ENCODE measurements at places on chromosomes 11 and 22. TPM values are rescaled to one million over a fixed set of nuclear protein-coding genes. Genes with fewer than 3 reads are reported as not detected.
A peak's percentile ranks its signal among the peaks of the same experiment; 100 is the strongest.

GRCh38 chr11:121571506-121571905 is 118.7 kb upstream of the SORL1-AS1 start:
- H3K27ac ChIP-seq: no peak overlapping the region
- peaks cover 2% of the 10 kb centered on the region for H3K27me3 ChIP-seq
- peaks cover 7% of the 10 kb centered on the region for H3K4me1 ChIP-seq
- no peak overlapping the region for H3K4me3 ChIP-seq

GRCh38 chr11:34214961-34215805 is 109.8 kb downstream of the NAT10 start:
- H3K4me1 ChIP-seq: peaks cover 3% of the 10 kb centered on the region
- no peaks in the 10 kb centered on the region for H3K27me3 ChIP-seq
- H3K4me3 ChIP-seq: no peak overlapping the region
- peak; percentile 78 for DNase-seq
- H3K36me3 ChIP-seq: no peaks in the 10 kb centered on the region
- no peak overlapping the region for H3K27ac ChIP-seq

- DNase-seq: no peak
- H3K4me3 ChIP-seq: no peak overlapping the region
- no peaks in the 10 kb centered on the region for H3K27me3 ChIP-seq
Observed at GRCh38 chr22:47421846-47422245, 659.4 kb downstream of the TBC1D22A start.

DNA sequence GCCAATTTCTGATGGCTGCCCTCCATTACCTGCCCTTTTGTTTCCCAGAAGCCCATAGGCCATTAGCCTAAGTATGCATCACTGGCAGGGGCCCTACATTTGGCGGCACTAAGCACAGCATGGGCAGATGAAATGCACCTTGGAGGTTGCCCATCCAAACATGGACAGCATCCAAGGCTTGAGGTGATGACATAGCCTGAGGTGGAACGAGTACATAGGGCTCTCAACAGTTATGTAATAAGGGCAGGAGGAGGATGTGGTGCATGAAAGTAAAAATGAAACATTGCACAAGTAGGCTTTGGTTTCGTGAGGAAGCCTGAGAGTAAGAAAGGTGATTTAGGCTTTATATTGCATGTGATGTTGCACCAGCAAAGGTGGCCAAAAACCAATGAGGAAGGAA is 148.1 kb downstream of the FAM76B start:
- H3K4me3 ChIP-seq: no peak overlapping the region
- no peaks in the 10 kb centered on the region for H3K36me3 ChIP-seq
- no peak overlapping the region for H3K27ac ChIP-seq

DNA sequence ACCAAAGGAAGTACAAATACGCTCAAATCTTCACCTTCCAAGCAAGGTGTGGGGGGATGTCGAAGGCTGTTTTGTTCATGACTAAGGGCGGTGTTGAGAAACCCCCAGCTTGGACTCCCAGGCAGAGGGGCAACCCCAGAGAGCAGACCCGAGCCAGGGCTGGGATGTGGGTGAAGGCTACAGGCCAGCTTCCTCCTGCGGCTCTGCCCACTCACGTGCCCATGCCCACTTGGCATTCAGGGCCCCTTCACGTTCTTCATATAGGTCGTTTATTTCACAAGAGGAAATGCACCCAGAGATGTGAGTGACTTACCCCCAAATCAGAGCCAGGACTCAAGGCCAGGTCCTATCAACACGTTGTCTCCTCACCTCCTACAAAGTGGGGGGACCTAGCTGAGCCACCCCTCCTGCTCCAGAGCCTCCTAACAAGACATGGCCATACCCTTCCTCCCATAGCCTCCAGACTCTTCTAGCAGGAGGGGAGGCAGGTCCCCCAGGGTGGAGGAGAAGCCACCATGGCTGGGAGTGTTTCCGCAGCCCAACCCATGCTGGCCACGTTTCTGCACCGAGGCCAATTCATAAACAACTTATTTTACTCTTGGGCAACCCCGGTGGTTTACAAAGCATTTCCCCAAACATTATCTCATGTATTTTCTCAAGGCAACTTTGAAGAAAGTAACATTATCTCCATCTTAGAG is 22.0 kb downstream of the TMEM184B start:
- H3K4me3 ChIP-seq: no peak overlapping the region
- H3K4me1 ChIP-seq: peaks cover 7% of the 10 kb centered on the region
- H3K27ac ChIP-seq: no peak overlapping the region

DNA sequence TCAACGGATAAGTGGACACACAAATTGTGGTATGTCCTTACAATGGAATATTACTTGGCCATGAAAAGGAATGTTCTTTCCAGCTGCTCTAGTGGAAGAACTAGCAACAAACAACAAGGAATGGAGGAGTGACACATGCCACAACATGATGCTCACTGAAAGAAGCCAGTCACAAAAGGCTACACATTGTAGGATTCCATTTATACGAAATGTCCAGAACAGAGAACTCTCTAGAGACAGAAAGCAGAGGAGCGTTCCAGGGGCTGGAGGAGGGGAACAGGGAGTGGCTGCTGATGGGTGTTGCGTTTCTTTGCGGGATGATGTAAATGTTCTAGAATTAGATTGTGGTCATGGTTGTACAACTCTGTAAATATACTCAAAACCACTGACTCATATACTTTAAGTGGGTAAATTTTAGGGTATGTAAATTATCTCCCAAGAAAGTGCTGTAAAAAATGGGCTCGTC is 32.4 kb upstream of the PDGFB start:
- no peaks in the 10 kb centered on the region for H3K27me3 ChIP-seq
- H3K4me1 ChIP-seq: peaks cover 10% of the 10 kb centered on the region
- H3K36me3 ChIP-seq: no peaks in the 10 kb centered on the region
- no peak overlapping the region for H3K4me3 ChIP-seq
- H3K27ac ChIP-seq: no peak overlapping the region

DNA sequence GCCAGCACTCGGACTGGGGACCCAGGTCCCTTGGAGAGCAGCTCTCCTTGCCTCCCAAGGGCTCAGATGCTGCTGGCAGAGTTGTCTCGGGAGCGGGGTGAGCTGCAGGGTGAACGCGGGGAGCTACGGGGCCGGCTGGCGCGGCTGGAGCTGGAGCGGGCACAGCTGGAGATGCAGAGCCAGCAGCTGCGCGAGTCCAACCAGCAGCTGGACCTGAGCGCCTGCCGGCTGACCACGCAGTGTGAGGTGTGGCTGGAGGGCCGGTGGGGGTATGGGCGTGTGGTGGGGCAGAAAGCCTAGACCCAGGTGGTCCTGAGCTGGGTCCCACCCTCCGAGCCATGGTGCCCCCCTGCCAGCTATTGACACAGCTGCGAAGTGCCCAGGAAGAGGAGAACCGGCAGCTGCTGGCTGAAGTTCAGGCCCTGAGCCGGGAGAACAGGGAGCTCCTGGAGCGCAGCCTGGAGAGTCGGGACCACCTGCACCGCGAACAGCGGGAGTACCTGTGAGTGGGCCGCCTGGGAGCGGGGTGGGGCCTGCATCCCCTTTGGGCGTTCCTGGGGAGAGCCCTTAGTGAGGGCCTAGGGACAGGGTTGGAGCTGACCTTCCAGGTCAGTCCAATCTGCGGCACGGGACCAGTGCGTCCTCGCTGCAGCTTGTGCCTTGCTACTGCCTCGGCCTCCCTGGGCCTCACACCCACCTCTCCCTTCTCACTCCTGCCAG is 5.8 kb upstream of the RPS6KA4 start:
- H3K4me3 ChIP-seq: no peak overlapping the region
- H3K27me3 ChIP-seq: no peaks in the 10 kb centered on the region
- no peak for DNase-seq
- H3K27ac ChIP-seq: no peak overlapping the region
- no peaks in the 10 kb centered on the region for H3K36me3 ChIP-seq
- H3K4me1 ChIP-seq: peaks cover 14% of the 10 kb centered on the region

GRCh38 chr11:46237248-46238077 is 40.0 kb upstream of the CREB3L1 start:
- H3K27me3 ChIP-seq: no peaks in the 10 kb centered on the region
- peak overlapping the region; percentile 41 for H3K4me3 ChIP-seq
- H3K4me1 ChIP-seq: peaks cover 21% of the 10 kb centered on the region
- DNase-seq: peak; percentile 92
- peak overlapping the region; percentile 80 for H3K27ac ChIP-seq

DNA sequence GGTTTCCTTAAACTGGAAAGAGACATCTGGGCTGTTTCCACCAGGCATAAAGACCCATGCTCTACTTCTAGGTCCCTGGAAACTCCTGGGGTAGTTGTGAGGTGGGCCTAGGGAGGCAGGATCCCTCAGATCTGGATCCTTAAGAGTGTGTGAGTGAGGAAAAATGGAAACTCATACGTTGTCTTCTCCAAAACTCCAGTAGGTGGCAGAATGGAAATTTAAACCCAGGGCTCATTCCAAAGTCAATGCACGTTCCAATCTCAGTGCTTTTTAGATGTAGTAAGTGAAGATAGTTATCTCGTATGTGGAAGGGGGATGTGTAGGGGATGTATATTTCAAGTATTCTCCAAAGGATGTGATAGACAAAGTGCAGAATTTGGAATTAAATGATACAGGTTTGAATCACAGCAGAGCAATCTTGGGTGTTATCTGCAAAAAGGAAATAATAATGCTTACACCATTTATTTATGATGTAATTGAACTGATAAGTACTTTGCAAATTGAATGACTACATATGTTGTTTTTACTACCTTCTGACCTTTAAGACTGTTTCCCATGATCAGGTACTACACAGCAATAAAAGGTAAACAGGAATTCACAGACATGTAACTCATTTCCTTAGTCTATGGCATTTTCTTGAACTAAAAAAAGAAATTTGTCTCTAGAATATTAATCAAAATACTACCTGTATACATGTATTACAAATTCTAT is 13.1 kb upstream of the MMP1 start:
- H3K36me3 ChIP-seq: no peaks in the 10 kb centered on the region
- H3K27ac ChIP-seq: no peak overlapping the region
- H3K4me1 ChIP-seq: no peaks in the 10 kb centered on the region
- H3K4me3 ChIP-seq: no peak overlapping the region
- DNase-seq: peak; percentile 45

- peaks cover 7% of the 10 kb centered on the region for H3K4me1 ChIP-seq
- DNase-seq: peak; percentile 41
- H3K36me3 ChIP-seq: peaks cover 12% of the 10 kb centered on the region
- no peak overlapping the region for H3K4me3 ChIP-seq
Observed at GRCh38 chr22:39530692-39531331, 1.7 kb downstream of the RPS19BP1 start.

- no peak overlapping the region for H3K27ac ChIP-seq
- peaks cover 4% of the 10 kb centered on the region for H3K36me3 ChIP-seq
- H3K4me3 ChIP-seq: no peak overlapping the region
- no peaks in the 10 kb centered on the region for H3K27me3 ChIP-seq
- no peak for DNase-seq
Observed at GRCh38 chr11:78783301-78783700, 208.6 kb upstream of the NARS2 start.

Gene RIC3
- total RNA-seq: not detected

Gene IL17REL
- total RNA-seq: not detected

Gene CDHR5
- total RNA-seq: not detected

Gene PTPRJ
- 14.9 TPM for total RNA-seq

Gene SYT8
- total RNA-seq: not detected

Gene TRPM5
- not detected for total RNA-seq
